ENCODE measurements at places on chromosomes 5 and 9.
A peak's percentile ranks its signal among the peaks of the same experiment; 100 is the strongest.

- DNase-seq, result no peak
Observed at GRCh38 chr5:16642867-16643266, 26.1 kb upstream of the RETREG1 start.

- DNase-seq, result no peak
Observed at GRCh38 chr9:32533336-32533735, 7.3 kb upstream of the RIGI start.

GRCh38 chr5:6372251-6373080 lies 5.9 kb downstream of the MED10 start:
- DNase-seq, result no peak

DNA sequence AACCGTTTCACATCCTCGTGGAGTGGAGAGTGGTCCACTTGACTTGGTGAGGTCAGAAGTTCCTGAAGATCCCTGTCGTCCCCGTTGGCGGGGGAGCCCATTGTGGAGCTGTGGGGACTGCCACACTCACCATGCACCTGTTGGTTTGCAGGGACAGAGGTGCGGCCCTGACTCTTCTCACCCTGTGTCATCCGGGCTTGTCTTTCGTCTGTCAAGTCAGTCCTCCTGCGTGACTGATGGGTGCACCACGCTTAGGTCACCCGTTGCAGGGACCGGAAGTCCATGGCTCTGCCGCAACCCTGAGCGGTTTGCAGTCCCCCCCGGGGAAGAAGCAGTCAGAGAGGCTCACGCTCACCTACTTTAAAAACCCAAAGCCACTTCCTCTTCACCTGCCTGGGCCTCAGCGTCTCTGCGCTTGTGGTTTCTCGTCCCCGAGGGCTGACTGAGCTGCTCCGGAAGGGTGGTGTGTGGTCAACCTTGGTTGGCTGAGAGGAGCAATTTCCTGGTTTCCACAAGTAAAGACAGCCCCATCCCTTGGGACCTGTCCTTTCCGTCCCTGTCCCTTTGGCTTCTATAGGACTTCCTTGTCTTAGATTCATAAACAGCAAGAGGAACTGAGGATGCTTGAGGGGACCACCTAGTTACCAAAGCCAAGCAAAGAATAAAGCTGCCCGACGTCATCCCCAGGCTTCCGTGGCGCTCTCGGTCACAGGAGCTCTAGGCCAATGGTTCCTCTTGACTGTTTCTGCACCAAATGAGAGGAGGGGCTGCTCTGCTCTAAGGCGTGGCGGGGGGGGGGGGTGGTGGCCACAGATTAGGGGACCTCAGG lies 53.2 kb downstream of the USP20 start:
- DNase-seq, result peak; percentile 94

DNA sequence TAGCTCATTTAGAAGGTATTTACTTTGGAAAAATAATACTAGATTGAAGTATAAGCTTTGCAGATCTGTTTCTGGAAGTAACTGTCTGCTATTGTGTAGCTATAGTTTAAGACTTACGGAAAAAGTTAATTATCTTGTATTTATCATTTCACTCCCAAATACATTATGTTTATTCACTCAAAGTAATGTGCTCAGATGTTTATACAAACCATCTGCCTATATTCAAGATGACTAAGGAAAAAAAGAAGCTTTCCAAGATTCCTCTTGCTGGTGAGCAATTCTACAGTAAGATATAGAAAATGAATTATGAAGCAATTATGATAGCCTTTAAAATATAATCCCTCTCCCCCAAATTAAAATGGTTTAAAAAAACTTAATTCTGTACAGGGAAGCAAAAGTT lies 137.9 kb downstream of the KIAA0825 start:
- no peak for DNase-seq

GRCh38 chr9:71719562-71719961 lies 48.8 kb downstream of the CEMIP2 start:
- no peak for DNase-seq

GRCh38 chr5:1488882-1489680 lies 34.7 kb downstream of the LPCAT1 start:
- no peak for DNase-seq

DNA sequence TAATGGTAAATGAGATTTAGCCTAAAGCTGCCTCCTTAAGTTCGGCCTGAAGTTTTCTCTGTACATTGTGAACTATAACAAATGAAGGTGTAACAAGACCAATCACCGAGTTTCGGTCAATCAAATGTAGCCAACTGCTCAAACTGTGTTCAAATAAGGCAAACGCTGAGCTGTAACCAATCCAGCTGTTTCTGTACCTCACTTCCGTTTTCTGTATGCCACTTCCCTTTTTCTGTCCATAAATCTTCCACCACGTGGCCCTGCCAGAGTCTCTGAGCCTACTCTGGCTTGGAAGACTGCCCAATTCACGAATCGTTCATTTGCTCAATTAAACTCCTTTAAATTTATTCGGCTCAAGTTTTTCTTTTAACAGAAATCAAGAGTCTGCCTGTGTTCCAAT lies 193.5 kb upstream of the KLF9 start:
- peak; percentile 10 for DNase-seq

- no peak for DNase-seq
Observed at GRCh38 chr5:142118155-142118686, 9.6 kb downstream of the NDFIP1 start.

DNA sequence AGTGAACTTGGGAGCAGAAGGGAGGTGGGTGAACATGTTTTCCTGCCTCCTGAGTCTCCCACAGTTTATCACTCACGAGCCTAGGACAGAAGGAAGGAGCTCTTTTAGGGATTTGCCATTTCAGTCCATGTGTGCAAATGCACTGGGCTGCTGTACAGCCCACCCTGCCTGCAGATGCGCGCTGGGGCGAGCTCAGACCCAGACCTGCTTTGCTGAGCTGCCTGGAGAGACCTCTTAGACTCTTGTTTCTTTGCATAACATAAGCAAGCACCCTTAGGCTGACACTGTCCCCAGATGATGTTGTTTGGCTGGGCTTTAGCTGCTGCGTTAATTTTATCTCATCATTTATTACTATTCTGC lies 199.0 kb downstream of the CACNA1B start:
- no peak for DNase-seq

DNA sequence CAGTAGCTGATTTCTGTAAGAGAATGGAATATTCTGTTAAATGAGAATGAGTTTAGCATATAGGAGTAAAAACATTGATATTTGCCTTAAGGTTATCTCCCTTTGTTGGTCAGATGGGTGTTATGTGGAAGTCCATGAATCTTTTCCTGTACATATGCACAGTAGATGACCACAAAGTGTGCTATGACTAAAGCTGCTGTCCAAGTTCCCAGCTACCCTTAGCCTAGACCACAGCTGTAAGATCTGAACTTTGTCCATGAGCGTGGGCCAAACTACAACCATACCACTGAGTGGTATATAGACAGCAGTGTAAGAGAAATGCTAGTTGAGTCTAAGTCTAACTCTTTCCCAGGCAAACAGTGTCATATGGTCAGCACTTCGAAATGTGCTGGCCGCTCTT lies 48.8 kb downstream of the CD180 start:
- no peak for DNase-seq

GRCh38 chr5:137737349-137738131 lies 1.7 kb upstream of the KLHL3 start:
- DNase-seq, result peak; percentile 39

DNA sequence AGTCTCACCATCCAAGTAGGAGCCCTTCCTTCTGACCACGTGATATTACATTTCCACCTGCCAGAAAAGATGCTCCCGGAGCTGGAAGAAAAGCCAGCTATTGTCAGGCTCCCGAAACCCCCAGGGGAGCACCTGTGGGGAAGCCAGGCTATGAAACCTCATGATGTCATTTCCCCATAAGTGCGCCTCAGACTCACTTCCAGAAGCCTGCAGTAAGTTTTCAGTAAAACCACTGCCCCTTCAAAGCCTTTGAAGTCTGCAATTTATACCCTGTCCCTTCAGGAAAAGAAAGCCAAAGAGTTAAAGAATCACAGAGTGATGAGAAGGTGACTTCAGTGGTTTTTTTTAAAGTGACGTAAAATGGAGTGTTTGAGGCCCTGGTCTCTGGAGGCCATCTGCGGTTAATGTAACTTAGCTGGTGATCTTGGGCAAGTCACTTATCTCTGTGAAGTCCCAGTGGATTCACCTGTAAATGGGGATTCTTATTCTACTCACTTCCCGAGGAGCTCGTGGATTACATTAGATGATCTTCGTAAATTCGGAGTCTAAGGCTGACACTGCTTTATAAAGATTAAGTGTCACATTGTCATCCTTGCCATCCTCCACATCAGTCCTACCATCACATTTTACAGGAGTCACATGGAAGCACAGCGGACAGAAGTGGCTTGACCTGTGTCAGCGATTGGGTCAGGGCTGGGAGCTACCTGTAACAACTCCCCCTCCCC lies 2.6 kb upstream of the SEMA6A start:
- DNase-seq, result no peak

GRCh38 chr9:135088348-135088978 lies 995 bp downstream of the OLFM1 start:
- DNase-seq, result no peak

DNA sequence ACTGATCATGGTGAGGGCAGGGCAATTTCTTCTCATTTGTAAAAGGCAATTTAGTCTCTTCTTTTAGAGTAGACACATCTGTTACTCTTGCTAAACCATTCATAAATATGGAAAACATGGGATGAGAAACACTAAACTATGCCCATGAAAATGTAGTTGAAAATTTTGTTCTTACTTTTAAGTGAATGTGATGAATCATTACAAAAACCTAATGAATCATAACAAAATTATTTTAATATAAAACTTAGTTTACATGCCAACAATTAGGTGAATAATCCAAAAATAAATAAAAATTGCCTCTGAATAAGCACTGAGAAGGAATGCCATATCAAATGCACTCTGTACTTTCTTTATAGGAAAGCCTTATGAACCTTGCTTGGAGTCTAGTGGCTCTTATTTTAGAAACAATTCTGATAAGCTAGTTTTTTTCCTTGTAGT lies 297.7 kb upstream of the EFNA5 start:
- DNase-seq, result no peak

GRCh38 chr5:150599917-150600511 lies 40.4 kb upstream of the SYNPO start:
- no peak for DNase-seq

DNA sequence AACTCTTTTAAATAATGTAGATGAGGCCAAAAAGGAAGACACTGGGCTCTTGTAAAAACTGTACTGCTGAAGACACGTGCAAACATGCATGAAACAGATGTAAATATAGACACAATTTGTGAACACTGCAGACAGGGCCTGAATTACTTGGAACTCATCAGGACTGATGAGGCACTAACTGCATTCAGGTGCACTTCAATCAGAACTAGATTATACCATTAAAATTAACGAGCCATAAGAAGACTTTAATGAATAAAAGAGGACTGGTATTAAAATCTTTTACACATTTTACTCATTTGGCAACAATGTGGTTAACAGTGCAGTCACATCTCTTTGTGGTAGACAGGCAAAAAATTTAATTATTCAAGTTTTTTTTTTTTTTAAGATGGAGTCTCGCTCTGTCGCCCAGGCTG lies 13.4 kb upstream of the ZCCHC9 start:
- no peak for DNase-seq

DNA sequence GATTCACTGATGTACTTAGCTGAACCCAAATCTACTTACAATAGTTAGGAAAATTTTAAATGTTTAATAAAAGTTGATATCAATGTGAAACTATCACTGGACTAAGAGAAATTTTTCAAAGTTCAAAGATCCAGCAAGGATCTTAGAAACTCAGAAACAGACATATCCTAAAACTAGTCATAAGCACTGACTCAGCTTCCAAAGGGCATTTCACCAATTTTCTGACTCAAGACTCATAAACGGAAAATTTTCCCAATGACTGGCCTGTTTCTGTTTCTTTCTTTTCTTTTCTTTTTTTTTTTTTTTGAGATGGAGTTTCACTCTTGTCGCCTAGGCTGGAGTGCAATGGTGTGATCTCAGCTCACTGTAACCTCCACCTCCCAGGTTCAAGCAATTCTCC lies 66.6 kb downstream of the CDC14B start:
- DNase-seq, result no peak

DNA sequence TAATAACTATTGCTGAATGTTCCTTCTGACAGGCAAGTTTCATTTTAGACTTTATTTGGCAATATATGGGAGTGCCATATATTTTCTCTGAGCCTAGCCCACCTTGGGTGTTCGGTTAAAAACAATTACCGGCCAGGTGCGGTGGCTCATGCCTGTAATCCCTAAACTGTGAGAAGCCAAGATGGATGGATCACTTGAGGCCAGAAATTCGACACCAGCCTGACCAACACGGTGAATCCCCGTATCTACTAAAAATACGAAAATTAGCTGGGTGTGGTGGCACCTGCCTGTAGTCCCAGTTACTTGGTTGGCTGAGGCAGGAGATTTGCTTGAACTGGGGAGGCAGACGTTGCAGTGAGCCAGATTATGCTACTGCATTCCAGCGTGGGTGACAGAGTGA lies 47.9 kb downstream of the TNFSF15 start:
- DNase-seq, result no peak

DNA sequence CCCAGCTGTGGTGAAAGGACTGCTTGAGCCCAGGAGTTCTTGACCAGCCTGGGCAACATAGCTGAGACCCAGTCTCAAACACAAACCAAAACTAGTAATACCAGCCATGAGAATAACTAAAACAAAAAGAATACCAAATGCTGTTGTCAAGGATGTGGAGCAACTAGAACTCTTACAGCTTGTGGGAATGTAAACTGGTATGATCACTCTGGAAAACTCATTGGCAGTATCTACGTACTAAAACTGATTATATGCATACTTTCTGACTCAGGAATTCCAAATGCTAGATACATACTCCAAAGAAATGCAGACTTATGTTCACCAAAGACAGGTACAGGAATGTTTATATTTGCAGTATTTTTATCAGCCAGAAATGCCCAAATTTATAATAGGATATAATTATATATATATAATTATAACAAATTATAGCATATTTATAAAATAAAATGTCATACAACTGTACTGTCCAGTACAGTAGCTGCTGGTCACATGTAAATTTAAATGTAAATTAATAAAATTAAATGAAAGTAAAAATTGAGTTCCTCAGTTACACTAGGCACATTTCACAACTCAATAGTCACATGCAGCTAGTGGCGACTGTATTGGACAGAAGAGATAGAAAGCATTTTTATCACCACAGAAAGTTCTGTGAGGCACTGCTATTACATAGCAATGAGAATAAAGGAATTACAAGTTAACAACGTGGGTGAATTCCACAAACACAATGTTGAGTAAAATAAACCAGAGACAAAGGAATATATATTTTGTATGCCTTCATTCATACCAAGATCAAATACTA lies 118.5 kb downstream of the GNAQ start:
- DNase-seq, result no peak

Data from CD4-positive, alpha-beta T cell treated with Interleukin-21 for 1 hour (primary cell).